Smooth muscle cell of trachea (primary cell): ENCODE measurements at places on chromosomes 1 and 21. TPM values are rescaled to one million over a fixed set of nuclear protein-coding genes. Genes with fewer than 3 reads are reported as not detected.

The NFASC gene
- total RNA-seq: 19.1 and 49.0 TPM in 2 replicates

The MUL1 gene
- total RNA-seq: 26.3 and 33.2 TPM in 2 replicates

The OR14C36 gene
- not detected in 2 replicates for total RNA-seq

The PERM1 gene
- under 0.01 TPM in 1 of 2 replicates, not detected in the other for total RNA-seq

The SFN gene
- total RNA-seq: 0.17 and 1.6 TPM in 2 replicates

The GAS5 gene
- total RNA-seq: 325 and 387 TPM in 2 replicates

The ZSWIM5 gene
- total RNA-seq: 1.3 and 2.8 TPM in 2 replicates

The L1TD1 gene
- 0.17 and 0.29 TPM in 2 replicates for total RNA-seq

The BSND gene
- not detected in 2 replicates for total RNA-seq

The OLFML2B gene
- total RNA-seq: 7.1 and 31.3 TPM in 2 replicates

The PRDM16 gene
- 1.5 and 4.8 TPM in 2 replicates for total RNA-seq

The ADAMTS5 gene
- total RNA-seq: 8.3 and 9.3 TPM in 2 replicates

The LAX1 gene
- total RNA-seq: not detected in 2 replicates

The THEM5 gene
- total RNA-seq: 0.17 TPM in 1 of 2 replicates, not detected in the other

The VSIG8 gene
- 0.15 and 0.17 TPM in 2 replicates for total RNA-seq

The FCRL5 gene
- total RNA-seq: not detected in 2 replicates

The LDLRAD1 gene
- total RNA-seq: not detected in 2 replicates

The SPRR2B gene
- total RNA-seq: not detected in 2 replicates

The B3GALT2 gene
- 0.15 and 0.17 TPM in 2 replicates for total RNA-seq

The CRB1 gene
- 0.15 and 0.33 TPM in 2 replicates for total RNA-seq

The MAP3K21 gene
- total RNA-seq: 0.66 and 0.73 TPM in 2 replicates

The USP21 gene
- 10.9 and 12.6 TPM in 2 replicates for total RNA-seq

The KLF17 gene
- under 0.01 and 0.17 TPM in 2 replicates for total RNA-seq
